ENCODE measurements at places on chromosomes 2 and 18.

DNA sequence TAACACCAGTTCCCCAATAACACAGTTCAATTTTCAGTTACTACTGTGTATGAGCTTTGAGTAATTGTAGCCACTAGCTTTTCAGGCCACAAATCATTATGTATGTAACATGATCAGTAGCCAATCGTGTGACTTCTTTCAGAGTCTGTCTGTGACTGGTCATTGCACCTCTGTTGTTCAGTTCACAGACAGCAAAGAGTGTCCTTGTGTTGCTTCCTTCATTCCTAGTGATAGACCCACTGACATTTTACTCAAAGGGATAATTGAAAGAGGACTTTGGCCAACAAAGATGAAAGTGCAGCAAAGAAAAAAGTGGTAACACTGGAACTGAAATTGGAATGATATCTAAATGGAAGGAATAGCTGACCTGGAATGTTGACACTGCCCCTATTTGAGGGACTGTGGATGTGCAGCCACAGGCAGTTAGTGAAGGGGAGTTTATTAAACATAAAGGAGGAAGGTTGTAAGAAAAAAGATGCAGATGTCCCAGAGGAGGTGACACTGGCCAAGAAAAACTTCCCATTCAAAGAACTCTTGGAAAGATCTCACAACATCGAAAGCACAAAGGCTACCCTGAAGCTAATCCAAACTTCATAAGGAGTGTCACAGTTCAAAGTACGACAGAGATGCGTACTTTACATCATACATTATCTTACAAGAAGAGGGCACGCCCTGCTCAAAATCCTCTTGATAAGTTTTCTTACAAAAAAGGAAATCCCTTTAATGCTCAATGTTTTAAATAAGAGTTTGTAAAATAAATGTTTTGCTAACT is 19.3 kb downstream of the TTC39C start:
- DNase-seq = no peak

DNA sequence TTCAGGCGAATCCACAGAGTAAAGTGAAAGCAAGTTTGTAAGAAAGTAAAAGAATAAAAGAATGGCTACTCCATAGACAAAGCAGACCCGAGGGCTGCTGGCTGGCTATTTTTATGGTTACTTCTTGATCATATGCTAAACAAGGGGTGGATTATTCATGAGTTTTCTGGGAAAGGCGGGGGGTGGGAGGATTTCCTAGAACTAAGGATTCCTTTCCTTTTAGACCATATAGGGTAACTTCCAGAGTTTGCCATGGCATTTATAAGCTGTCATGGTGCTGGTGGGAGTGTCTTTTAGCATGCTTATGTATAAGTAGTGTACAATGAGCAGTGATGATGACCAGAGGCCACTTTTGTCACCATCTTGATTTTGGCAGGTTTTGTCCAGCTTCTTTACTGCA is 59.8 kb downstream of the SLC4A3 start:
- no peak for DNase-seq

GRCh38 chr2:206160807-206161179 is 1.1 kb downstream of the EEF1B2 start:
- DNase-seq = no peak

DNA sequence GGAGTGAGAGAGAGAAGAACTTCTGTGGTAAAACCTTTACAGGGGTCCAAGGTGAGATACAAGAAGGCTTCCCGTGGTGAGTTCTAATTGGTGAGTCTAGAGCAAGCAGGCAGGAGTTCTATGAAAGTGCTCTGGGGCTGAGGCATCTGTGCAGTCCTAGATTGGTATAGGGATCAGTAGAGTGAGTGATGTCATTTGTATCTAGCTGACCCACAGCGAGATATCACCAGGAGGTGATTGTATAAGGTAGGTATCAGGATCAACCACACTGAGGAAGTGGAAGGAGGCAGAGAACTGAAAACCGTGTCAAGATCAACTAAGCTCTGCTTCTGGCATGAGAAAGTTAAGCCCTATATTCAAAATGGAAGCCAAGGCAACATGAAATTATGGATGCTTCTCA is 1648.9 kb upstream of the TMEFF2 start:
- no peak for DNase-seq

DNA sequence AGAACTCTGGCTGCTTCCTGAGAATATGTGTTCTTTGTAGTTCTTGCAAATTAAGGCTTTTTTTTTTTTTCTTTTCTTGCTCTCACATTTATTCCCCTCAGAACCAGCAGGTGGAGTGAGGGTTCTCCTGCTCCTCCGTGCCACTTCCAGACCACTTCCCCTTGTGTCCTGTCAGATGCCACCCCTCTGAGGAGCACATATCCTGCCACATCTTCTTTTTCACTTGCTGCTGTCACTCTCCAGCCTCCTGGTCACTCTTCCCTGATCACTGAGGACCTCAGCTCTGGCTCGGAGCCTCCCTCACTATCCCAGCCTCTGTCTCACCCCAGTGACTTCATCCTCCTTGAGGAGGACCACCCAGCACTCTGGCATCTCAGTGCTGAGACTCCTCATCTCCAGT is 100.5 kb downstream of the TACR1 start:
- DNase-seq = no peak

- no peak for DNase-seq
Observed at GRCh38 chr2:150735894-150736498, 248.5 kb upstream of the RND3 start.

DNA sequence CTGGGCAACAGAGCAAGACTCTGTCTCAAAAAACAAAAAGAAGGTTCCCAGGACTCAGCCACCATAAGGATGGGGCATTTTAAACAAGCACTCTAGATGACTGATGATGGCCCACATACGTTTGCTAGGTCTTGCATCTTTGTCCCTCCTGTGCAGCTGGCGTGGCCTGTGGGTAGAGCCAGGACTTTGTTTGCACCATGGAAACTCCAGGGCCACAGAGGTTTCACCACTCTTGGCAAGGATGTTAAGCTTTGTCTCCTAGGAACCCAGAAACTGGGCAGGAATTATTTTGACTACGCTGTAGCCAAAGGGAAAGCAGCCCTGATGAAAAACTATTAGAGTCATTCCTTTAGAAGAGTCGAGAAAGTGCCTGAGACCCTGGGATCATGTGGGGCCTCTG is 75.3 kb upstream of the STPG4 start:
- DNase-seq = no peak

DNA sequence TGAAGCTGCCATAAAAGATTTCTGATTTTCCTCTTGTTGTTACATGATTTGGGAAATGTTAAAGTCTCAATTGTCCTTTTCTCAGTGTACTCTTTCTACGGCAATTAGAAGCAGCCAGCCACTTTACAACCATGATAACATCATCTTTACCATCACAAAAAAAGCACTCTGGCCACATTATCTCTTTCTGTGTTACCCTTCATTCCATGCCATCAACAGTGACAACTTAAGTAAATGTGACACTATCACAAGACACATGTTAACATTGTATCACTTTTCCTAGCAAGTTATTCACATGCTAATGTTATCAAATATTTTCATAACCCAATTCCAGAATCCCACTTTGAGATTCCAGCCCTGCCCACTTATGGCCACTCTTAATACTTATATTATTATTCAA is 131.2 kb downstream of the TMX3 start:
- DNase-seq = no peak

DNA sequence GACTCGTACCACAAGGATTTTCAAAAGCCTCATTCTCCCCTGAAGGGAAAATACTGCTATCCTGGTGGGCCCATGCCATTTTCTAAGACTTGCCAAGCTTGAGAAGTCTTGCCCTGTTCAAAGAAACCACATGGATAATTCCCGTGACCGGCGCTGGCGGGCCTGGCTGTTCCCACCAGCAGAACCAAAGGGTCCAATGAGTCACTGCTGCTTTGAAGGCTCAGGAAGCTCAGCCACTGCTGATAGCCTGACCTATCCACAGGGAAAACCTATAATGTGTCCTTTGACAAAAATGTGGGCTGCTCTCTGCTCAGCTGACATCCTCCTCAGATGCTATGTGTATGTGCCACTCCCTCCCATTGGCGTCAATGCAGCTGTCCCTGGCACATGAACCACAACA is 137.9 kb upstream of the RAB12 start:
- DNase-seq = no peak

DNA sequence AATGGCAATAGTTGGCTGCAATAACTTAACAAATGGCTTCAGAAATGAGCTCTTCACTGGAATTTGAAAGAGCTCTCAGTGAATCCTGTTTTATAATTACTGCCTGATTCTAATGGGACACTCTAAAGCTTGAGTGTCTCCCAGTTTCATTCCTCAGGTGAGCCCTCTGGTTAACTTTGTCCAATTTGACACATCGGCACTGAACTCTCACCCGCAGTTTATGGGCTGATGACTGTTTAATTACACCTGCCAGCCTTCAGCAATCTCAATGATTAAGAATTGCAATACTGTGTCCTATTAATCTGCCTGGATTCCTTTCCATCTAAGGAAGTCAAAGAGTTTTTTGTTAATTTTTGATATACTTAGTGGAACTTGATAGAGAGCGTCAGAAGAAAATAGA is 110.7 kb upstream of the NABP1 start:
- DNase-seq = no peak

- DNase-seq = no peak
Observed at GRCh38 chr2:234437642-234438304, 59.1 kb downstream of the ARL4C start.

GRCh38 chr2:237185553-237185925 is 99.8 kb downstream of the COPS8 start:
- no peak for DNase-seq

DNA sequence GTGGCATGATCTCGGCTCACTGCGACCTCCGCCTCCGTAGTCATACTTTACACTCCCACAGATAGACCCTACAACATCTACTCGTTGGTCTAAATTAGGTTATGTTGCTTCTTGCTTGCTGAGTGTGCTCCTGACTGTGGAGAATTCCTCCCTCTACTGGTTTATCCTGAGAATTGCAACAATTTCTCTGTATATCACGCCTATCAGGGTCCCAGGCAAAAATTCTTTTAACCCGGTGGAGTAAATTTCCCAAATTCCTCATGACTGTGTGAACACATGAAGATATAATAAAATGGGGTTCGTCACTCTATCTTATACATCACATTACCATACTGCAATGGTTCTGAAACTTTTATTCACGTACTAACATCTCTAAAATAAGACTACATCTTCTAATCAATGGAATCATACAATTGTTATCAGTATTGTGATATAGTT is 156.7 kb downstream of the EVA1A start:
- DNase-seq = no peak

- no peak for DNase-seq
Observed at GRCh38 chr2:75844651-75845050, 133.9 kb upstream of the GCFC2 start.

DNA sequence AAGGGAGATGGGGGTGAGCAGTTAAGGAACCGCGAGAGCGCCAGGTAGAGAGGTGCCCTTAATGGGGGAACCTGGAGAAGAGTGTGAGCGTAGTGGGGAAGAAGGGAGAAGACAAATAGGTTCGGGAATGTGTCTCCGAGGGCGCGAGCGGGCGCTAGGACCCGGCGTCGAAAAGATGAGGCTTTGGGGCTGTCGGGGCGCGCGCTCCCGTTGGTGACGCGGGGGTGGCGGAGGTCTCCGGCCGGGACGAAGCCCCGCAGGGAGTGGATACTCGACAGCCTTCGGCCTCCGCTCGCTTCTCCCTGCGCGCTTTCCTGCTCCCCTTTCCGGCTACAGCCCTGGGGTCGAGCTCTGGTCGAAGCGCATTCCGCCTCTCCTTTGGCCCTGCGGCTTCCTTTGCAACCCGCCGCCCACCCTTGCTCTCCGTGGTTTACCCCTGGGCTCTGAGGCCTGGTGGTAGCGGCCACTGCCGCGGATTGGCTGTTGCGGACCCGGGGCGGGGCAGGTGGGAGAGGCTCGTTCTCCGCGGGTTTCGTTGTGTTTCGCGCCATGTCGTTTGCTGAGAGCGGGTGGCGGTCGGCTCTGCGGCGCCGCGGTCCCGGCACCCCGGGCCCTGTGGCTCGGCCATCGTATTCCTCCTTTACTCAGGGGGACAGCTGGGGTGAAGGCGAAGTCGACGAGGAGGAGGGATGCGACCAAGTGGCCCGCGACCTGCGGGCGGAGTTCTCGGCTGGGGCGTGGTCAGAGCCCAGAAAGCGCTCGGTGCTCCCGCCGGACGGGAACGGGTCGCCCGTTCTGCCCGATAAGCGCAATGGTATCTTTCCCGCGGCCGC is at the start of gene ARL6IP6:
Gene ARL6IP6 (plus strand): TSS at position 545 of the 833 bp plus-strand sequence. CDS start 5 bp downstream, at position 550.
- peak; percentile 89 for DNase-seq

DNA sequence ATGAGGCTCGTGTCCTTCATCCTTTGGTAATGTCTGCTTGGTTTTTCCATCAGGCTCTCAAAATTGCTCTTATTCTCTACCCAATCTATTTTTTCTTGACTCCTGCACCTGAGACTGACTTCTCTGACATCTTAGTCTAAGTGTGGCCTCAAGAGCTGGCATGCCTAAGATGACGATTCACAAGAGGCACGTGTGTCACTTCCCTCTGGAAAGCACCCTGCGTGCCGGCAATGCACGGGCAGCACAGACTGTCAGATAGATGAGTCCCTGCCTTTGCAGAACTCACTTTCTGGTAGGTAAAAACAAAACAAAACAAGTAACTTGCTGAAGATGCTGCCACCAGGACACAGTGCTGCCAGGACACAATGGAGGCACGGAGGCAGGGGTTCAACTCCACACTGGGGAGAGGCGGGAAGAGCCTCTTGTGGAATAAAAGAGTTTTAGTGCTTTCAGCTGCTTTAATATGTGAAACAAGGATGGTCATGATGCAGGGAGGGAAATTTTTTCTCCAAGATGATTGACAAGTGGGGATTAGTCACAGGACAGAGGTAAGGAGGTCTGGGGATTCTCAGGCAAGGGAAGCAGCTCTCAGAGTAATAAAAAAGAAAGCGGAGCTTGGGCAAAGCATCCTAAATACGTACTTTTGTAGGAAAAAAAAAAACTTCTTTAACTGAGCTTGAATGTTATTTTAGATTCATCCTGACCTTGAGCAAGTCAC is 27.3 kb downstream of the CYB5A start:
- DNase-seq = no peak

- no peak for DNase-seq
Observed at GRCh38 chr2:31992025-31992579, 18.7 kb downstream of the MEMO1 start.

GRCh38 chr18:998936-999335 is 94.3 kb downstream of the ADCYAP1 start:
- DNase-seq = no peak

DNA sequence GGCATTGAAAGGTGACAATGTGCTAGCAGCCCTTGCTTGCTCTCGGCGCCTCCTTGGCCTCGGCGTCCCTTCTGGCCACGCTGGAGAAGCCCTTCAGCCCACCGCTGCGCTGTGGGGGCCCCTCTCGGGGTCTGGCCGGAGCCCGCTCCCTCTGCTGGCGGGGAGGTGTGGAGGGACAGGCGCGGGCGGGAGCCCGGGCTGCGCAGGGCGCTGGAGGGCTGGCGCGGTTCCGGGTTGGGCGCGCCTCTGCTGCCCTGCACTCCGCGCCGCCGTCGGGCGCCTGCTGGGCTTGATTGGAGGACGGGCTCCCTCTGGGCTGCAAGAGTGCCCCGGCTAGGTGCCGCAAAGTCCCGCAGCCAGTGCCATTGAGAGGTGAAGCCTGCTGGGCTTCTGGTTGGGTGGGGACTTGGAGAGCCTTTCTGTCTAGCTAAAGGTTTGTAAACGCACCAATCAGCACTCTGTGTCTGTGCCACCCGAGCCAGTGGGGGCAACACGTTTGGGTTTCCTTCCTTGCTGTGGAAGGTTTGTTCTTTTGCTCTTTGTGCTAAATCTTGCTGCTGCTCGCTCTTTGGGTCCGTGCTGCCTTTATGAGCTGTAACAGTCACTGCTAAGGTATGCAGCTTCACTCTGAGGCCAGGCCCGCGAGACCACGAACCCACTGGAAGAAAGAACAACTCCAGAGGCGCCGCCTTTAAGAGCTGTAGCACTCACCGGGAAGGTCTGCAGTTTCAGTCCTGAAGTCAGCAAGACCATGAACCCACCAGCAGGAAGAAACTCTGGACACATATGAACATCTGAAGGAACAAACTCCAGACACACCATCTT is 14.8 kb upstream of the IMP4 start:
- no peak for DNase-seq
